Stimulated activated CD8-positive, alpha-beta memory T cell treated with anti-CD3 and anti-CD28 coated beads, Interleukin-4, amount 100 ng/mL, for 24 hours (primary cell): ENCODE measurements at places on chromosomes 5 and 9.

GRCh38 chr5:180121826-180122413 is 50.4 kb upstream of the RNF130 start:
- DNase-seq, result no peak

DNA sequence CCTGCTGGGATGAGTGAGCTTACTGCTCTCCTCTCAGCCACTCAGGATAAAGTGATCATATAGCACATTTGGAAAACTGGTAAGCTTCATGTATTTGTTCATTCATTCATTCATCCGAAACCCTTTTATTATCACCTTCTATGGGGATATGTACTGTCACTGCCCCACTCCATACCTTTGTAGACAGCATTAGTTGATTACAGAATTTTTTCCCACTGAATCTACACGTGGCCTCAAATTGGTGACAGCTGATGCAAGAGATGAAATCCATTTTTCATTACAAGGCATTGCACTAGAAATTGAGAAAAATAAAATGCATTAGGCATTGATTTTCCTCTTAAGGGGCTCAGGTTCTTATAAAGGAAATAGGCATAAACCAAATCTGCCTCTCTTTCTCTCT is 9.7 kb downstream of the GRIA1 start:
- DNase-seq, result no peak

- DNase-seq, result no peak
These were observed 119.1 kb downstream of the DOCK2 start for GRCh38 chr5:169756071-169756765.

DNA sequence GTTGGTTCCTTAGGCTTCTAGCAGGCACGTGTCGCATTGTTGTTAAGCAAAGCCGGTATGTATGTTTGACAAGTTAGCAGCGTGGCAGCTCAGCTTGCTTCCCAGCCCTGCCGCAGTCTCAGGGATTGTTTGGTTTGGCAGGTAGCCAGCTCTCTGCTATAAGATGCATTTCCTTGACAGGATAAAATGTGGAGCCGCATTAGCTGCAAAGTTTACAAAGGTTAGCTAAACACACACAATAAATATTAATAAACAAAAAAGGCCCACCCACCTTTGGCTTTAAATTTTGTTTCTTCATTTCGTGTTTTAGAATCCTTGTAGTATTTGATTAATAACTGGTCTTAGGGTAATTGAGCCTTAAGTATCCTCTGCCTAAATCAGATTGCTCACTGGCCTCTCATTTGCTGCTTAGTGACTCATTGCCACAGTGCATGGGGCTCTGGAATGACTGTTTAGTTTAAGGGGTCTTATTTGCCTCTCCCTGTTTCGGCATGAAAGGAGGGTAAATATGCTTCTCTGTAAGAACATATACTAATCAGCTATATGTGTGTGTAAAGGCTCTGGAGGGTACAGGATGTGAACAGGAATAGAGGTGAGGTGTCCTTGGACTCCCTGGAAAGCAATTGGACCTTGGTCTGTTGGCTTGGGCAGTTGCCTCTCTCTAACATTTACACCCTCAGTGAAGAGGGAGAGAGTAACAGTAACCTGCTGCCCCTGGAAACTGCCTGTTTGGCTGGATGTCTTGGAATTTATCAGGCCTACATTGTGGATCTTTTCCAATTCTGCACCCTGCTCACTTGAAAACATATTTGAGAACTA is 122.0 kb downstream of the GDNF start:
- DNase-seq, result no peak

GRCh38 chr5:115069087-115069968 is 100.4 kb downstream of the TRIM36 start:
- DNase-seq, result no peak

GRCh38 chr5:1783216-1783554 is 16.5 kb downstream of the MRPL36 start:
- no peak for DNase-seq
